OCI-M1 (cell line): ENCODE measurements at places on chromosomes 12 and 14.

DNA sequence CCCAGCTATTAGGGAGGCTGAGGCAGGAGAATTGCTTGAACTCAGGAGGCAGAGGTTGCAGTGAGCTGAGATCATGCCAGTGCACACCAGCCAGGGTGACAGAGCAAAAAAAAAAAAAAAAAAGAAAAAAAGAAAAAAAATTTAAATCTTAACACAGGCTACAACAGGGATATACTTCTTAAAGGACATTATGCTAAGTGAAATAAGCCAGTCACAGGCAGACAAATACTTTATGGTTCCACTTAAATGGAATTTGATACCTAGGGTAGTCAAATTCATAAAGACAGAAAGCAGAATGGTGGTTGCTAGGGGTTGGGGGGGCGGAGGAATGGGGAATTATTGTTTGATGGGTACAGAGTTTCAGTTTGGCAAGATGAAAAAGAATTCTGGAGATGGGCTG lies 14.8 kb upstream of the PPTC7 start:
- no peak for DNase-seq

DNA sequence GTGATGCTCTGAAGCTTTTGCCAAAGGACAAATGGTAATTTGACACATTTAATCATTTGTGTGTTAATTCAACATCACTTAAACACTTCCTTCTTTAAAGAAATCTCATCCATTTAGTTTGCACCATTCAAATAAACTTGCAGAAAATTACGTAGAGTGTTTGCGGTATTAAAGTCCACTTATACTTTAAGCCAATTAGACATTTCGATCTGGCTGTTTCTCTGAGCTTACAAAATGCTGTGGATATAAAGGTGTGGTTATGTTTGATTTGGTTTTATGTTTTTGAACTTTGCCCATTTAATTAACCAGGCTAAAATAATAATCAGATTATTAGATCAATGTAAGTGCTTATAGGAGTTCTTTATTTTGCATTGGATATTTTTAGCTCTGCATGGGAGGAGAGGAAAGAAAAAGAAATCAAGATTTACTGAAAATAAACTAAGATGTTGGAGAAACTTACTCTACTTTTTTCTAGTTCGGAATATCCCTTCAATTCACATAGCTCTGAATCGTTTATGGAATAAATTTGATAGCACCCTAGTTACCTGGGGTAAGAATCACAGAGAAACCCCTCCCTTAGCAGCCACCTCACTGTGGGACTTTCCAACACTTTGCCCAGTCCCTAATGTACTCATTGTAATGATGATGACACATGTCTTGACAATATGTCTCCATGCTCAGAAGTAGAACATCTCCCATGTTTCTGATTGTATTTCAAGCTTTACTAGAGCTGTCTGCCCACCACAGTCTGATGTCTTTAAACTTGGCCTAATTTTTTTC lies 268.0 kb downstream of the BTG1 start:
- DNase-seq, result no peak

- no peak for DNase-seq
Measured at GRCh38 chr14:100895411-100895810, 8.1 kb downstream of the RTL1 start.

DNA sequence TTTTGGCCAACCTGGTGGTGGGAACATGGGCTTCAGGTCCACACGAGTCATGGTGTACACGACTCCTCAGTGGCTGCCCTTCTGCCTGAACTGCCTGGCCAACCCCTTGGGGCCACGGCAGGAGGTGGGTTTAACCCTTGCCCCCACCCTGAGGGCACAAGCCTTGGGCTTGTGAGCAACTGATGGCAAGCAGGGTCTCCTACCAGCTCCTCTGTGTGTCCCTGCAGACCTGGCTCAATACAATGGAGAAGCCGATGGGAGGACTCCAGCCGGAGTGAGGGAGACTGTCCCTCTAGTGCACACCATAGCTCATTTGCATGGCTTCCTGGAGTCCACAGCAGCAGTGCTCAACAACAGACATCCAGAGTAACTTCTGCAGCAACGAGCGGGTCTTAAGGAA lies 28.0 kb downstream of the JAG2 start:
- no peak for DNase-seq

DNA sequence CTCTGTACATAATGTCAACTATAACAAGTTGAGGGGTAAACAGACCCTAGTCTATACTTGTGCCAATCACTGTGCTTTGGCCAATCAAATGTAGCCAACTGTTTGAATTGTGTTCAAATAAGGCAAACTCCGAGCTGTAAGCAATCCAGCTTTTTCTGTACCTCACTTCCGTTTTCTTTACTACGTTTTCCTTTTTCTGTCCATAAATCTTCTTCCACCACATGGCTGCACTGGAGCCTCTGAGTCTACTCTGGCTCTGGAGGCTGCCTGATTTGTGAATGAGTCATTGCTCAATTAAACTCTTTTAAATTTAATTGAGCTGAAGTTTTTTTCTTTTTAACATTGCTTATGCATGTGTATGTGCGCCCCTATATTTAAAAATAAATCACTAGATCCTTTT lies 29.7 kb downstream of the CLEC1A start:
- peak; percentile 70 for DNase-seq

DNA sequence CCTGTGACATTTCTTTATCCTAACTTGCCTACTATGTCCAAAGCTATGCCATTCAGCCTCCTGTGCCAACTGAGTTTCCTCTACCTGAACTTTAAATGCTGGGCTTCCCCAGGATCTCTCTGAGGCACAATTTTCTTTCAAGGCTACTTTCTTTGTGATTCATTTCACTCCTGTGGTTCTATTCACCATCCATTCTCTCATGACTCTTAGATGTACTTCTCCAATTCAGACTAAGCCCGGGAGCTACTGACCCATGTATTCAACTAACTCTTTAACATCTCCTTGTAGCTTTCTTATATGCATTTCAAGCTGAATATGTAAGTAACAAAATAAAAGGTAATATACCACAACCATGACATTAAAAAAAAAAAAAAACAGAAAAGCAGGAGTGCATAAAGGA lies 738.9 kb upstream of the USP15 start:
- DNase-seq, result no peak

DNA sequence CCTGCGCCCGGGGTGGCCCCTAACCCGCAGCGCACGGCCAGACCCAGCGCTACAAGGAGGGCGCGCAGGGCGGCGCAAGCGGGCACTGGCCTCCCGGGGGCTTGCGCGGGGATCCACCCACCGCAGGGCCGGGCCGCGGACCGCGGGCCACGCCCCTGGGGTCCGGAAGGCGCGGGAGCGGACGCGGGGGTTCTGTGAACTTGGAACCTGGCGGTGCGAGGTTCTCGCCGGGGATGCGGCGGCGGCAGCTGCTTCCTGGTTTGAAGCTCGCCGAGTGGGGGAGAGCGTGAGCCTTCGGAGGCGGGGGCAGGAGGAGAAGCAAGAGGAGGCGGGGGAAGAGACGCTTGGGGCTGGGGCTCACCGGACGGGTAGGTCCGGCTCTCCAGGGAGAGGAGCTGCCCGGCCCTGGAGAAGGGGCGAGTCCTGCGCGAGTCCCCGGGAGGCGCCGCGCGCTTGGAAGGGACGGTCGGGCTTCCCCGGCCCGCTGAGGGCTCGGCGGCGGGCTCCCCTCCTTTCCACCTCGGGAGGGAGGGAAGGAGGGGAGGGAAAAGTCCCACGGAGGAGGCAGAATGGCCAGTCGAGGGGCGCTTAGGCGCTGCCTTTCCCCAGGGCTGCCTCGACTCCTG lies at the start of gene PRKCH:
Gene PRKCH, plus strand, starts transcription at position 195 of the 626 bp plus-strand sequence. CDS start 523 bp downstream, outside the sequence.
- DNase-seq, result no peak

DNA sequence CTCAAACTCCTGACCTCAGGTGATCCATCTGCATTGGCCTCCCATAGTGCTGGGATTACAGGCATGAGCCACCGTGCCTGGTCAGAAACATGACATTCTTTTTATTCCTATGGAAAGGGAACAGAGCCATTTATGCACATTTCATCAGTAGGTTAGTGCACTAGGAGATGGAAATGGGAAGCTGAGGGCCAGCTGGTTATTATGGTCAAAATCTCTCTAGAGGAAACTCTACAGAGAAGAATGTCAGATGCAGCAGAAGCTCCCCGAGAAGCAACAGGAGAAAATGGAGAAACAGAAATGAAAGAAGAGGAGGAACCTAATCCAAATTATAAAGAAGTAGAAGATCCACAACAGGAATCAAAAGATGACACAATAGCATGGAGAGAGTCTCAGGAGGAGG lies 2.7 kb downstream of the CFAP251 start:
- DNase-seq, result peak; percentile 26

- DNase-seq, result no peak
Measured at GRCh38 chr12:13304924-13305323, 108.4 kb downstream of the EMP1 start.

DNA sequence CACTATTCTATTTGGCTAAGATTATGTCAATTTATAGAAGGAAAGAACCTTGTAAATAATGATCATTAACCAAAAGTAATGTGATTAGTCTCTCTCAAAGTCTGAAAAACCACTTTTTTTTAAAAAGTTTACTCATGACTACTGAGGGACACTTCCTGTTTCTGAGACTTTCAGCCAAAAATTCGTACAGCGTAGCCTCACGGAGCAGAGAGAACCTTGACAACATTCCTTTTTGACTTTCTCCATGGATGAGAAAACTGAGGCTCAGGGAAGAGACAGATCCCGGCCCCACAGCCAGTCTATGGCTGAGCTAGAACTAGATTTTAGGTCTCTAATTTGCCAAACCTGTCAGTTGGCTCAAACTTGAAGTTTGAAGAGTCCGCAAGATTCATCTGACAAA lies 68.2 kb downstream of the DAD1 start:
- no peak for DNase-seq

GRCh38 chr12:50923361-50924130 lies 28.8 kb upstream of the HIGD1C start:
- peak; percentile 60 for DNase-seq

DNA sequence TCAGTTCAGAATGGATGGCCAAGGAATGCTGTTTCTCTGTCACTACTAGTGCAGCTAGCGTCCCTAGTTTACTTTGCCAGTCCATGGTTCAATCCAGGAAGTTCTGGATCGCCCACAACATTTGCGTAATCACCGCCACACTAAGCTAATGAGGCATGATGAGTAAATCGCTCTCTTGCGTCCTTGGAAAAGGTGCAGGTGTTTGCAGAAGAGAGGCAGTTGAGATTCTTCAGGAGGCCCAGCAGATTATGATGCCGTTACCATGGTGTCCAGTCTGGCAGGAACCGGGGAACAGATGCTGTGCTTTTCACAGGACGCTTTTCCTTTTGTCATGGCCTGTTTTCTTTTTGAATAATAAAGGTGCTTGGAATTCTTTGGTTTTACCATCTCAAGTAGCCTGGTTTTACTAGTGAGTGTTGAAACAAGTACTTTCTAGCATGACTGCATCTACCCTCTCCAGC lies 9.0 kb downstream of the TPH2 start:
- DNase-seq, result no peak

GRCh38 chr12:102799229-102799628 lies 117.8 kb downstream of the PAH start:
- no peak for DNase-seq

DNA sequence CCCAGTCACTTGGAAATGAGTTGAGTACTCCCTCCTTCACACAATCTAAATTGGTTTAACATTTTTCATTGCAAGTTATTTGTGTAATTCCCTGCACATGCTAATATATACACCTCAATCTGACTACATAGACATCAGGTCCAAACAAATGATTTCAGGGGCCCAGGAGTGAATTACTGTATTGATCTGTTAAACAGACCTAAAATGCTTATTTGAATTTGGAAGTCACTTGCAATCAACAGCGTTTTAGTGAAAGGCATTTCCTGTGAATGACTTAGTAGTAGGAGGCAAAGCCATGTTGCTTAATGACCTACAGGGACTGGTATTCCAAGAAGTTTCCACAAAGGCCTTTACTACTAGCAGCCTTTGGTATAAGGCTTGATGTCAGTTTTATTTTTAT lies 22.6 kb upstream of the SLC15A5 start:
- no peak for DNase-seq

- peak; percentile 32 for DNase-seq
Measured at GRCh38 chr14:74867673-74868072, 8.3 kb downstream of the PROX2 start.

DNA sequence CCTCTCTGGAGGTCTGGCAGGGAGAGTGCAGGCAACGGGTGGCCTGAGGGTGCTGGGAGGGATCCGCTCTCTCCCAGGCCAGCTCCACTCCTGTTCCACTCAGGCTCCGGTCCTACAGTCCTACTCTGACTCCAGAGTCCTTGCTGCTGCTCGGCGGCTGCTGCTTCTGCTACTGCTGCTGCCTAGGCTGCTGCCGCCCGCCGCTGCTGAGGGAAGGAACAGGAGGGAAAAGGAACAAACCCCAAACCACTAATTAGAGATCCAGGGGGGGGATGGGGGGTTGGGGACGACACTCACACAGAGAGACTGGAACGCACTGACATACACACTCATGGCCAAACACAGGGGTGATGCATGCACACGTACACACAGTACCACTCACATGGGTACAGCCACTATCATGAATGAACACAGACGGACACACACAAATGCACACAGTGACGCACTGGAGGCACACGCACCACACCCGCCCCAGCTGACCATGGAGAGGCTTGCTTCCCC lies at the start of gene SP7:
Gene SP7, minus strand, starts transcription at position 174 of the 501 bp plus-strand sequence. CDS start 708 bp downstream, outside the sequence.
- DNase-seq, result peak; percentile 43

DNA sequence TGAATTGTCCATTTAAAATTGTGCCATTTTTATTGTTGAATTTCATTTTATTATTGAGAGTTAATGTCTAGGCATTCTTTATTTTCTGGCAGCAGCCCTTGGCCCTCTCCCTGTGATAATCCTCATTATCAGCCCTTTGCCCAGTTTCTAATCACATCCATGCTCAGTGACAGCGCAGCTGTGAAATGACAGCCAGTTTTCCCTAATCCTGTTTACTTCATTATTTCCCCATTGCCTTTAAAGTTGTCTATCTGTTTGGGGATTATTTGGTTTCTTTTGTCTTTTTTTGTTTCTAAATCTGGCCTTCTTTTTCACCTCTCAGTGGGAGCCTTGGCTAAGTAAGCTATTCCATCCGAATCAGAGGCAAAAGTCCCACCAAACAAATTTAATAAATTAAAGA lies 476.9 kb downstream of the SLC6A15 start:
- DNase-seq, result no peak

GRCh38 chr14:58054100-58054499 lies 97.9 kb downstream of the ARMH4 start:
- DNase-seq, result no peak

- no peak for DNase-seq
Measured at GRCh38 chr12:26612203-26612602, 220.8 kb downstream of the ITPR2 start.

DNA sequence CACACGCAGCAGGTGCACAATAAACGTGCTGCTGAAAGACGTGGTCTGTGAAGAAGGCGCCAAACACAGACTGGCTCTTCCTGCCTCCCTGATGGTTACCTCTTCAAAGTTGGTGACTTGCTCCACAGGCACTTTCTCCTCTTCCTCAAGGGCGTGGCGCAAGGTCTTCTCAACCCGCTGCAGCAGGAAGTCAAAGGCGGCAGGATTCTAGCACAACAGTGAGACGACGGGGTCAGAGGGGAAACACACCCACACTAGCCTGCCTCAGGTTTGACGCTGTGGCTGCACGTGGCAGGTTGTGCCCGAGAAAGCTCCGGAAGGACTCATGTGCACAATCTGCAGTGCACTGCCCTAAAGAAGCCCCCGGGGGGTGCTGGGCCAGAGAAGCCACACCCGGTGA lies 15.0 kb downstream of the POLE start:
- no peak for DNase-seq

- no peak for DNase-seq
Measured at GRCh38 chr12:5172886-5173285, 129.2 kb downstream of the KCNA5 start.

- DNase-seq, result no peak
Measured at GRCh38 chr14:103905842-103906456, 22.3 kb upstream of the TDRD9 start.

- DNase-seq, result peak; percentile 62
Measured at GRCh38 chr12:9760120-9760519, 581 bp downstream of the CD69 start.

- no peak for DNase-seq
Measured at GRCh38 chr14:23615856-23616255, 20.3 kb upstream of the DHRS2 start.
